CD8-positive, alpha-beta memory T cell (primary cell): ENCODE measurements at places on chromosomes 3 and 15.

DNA sequence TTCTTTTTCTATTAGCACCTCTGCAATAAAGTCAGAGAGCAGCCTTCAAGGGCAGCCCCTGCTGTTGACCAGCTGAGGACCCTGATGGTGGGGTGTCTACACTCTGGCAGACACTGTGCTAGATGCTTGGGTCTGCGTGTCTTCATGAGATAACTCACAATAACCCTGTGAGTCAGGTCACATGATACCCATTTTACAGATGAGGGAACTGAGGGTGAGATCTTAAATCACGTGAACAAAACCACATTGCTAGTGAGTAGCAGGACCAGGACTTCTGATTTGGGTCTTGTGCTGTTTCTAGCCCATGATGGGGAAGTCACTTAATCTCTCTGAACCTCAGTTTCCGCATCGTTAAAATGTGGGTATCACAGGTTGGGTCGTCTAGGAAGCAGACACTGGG, 118.5 kb upstream of the LIPC start:
- DNase-seq: no peak

GRCh38 chr3:102129760-102130608, 280.7 kb downstream of the NFKBIZ start:
- no peak for DNase-seq

DNA sequence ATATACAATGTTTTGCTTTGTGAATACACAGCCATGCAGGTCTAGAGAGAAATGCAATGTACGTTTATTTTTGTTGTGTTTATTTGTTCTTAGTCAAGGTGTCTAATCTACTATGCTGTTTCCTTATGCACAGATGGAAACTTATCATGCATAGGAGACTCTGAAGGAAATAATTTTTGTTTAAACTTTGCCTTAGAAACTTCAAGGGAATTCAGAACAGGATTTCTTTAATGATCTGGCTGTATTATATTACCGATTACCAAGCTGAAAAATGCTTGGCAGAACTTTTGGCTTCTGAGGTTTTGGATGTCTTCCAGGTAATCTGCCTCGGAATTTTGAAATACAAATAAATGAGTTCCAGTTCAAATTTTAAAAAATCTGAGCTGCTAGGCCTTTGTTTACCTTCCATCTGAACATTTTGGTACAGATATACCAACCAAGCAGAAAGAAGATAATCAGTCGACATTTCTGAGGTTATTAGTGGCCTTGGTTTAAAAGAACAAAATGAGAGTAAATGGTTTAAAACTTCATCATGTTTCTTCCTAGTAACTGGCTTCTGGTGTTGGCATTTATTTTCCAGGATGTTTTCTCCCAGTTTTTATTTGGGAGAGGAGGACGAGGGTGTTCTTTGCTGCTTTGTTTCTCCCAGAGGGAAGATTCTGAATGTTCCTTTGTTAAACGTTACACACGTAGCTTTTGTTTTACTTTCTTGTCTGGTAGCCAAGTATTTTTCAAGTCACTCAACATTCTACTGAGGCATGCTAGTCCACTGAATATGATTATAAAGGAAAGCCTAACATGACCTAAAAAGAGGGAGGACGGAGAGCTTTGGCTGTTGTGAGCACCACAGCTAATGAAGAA, 421.8 kb upstream of the TBL1XR1 start:
- DNase-seq: no peak

GRCh38 chr3:81823882-81824395, 62.5 kb upstream of the GBE1 start:
- DNase-seq: no peak

GRCh38 chr3:155963570-155963969, 93.1 kb downstream of the GMPS start:
- no peak for DNase-seq

GRCh38 chr3:79473993-79474392, 293.8 kb downstream of the ROBO1 start:
- no peak for DNase-seq

- DNase-seq: no peak
These were observed 1.7 kb downstream of the LRRC2 start for GRCh38 chr3:46564190-46565021.

- DNase-seq: no peak
These were observed 604.1 kb downstream of the EDEM1 start for GRCh38 chr3:5791558-5791957.

DNA sequence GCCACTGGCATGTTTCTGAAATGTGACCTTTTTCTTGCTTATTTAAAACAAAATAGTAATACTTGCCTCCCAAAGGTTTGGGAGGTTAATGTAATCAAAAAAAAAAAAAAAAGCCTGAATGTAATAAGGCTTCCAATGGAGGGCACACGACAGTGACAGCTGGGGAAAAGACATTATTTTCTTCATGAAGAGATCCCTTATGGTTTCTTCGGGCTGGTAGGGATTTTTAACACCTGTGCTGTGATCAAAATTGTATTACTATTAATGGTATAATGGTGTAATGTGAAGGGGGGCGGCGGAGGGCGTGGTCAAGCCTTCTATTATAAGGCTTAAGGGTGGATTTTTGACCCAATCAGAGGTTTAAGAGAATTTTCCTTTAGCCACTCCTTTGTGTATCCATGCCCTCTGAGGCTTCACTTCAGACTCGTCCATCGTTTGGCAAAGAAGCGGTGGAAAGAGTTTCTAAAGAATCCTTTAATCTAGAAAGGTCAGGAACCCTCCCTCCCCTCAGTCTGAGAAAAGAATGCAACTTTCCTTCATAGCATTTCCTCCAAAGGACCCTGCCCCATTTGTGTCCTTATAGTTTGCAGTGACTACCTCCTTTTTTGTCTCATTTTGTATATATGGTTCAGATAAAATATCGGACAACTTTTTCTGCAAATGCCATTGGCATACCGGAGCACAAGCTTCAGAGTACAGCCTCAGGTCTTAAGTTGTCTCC, 89.5 kb upstream of the CHD2 start:
- DNase-seq: no peak

- DNase-seq: no peak
These were observed 422 bp downstream of the LSAMP start for GRCh38 chr3:116444819-116445310.
